SK-N-SH treated with all-trans-retinoic acid at 6 μM for 48 hours (cell line): ENCODE measurements at places on chromosomes 3 and 15.

DNA sequence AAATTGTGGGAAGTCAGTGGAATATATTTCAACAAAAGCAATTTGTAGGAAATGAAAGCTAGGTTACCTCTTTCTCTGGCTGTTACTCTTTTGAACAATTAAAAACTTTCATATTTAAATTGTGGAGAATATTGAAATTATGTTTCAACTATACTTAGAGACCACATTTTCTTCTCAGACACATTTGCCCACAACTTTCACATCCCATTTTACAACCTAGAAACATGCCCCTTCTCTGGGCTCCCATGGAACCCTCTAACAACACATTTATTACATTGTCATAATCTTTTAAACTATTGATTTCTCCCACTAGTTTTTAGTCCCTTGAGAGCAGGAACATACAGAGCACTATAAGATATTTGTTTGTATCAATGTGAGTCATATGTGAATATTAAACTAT lies 211.7 kb upstream of the TTC14 start:
- no peak for ATAC-seq

GRCh38 chr15:29849716-29850115 lies 27.4 kb upstream of the TJP1 start:
- ATAC-seq = no peak

GRCh38 chr15:51114437-51115119 lies 19.9 kb upstream of the TNFAIP8L3 start:
- ATAC-seq = no peak

DNA sequence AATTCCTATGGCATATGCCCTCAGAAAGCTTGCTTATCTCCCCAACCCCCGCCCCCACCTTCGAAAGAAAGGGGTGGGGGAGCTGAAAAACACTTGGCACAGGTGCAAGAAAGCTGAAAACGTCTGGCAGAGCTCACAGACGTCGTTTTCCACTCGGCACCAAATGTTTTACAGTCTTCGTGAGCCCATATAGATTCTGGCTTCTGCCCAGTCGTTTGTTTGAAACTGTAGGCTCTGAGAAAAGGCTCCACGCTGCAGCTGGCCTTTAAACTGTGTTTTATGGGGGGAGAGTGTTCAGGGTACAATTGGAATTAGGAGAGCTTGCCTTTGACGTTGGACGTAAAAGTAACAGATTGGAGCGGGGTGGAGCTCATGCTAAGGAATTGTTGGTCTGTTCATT lies 130.3 kb downstream of the MDFIC2 start:
- no peak for ATAC-seq

GRCh38 chr15:36594556-36595090 lies 15.2 kb downstream of the CDIN1 start:
- ATAC-seq = no peak

- no peak for ATAC-seq
Measured at GRCh38 chr15:85497172-85497569, 116.8 kb downstream of the AKAP13 start.

DNA sequence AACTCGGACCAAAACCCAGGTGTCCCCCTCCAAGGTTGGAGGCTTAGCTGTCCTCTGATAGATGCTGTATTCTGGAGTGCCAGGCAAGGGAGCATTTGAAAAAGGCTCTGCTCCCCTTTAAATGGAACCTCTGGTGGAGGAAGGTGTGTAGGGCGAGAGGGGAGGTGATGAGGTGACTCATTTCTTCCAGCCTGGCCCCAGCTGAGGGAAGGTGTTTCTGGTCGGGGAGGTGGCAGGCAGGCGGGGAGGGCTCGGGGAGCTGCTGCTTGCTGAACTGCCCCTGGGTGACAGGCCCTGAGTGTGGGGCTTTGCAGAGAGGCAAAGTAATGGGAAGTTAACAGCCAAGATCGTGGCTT lies 18.8 kb downstream of the PSTPIP1 start:
- ATAC-seq = no peak

- ATAC-seq = peak; percentile 76
Measured at GRCh38 chr3:99108508-99108907, 207.0 kb upstream of the DCBLD2 start.

GRCh38 chr15:48225771-48226170 lies 19.7 kb downstream of the SLC12A1 start:
- no peak for ATAC-seq

DNA sequence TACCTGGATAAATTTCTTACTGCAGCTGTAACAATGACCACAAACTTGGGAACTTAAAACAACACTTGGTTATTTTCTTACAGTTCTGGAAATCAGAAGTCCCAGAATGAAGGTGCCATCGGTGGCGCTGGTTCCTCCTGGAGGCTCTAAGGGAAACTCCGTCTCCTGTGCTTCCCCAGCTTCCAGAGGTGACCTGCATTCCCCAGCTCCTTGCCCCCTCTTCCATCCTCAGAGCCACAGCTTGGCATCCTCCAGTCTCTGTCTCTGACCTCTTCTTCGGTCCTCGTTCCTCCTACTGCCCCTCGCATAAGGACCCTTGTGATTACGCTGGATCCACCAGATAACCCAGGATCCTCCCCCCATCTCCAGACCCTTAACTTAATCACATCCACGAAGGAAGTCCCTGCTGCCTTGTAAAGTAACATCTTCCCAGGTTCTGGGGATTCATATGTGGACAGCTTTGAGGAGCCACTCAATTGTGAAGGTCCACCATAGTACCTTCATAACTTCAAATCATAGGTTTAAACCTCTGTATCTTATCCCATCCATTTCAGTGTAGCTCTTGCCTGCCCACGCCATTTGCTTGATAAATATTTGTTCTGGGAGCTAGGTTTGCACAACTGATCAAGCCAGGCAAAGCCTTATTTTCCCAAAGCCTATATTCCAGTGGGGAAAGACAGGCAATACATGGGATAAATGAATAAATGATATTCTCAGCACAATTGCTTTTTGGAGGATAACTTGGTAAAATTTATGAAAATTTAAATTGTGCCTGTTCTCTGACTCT lies 34.8 kb downstream of the KLF15 start:
- no peak for ATAC-seq
